RPMI7951 (cell line): ENCODE measurements at places on chromosomes 2 and 18. TPM values are rescaled to one million over a fixed set of nuclear protein-coding genes. Genes with fewer than 3 reads are reported as not detected.

- DNase-seq, result no peak
These were observed 59.5 kb downstream of the MERTK start for GRCh38 chr2:111957872-111958354.

GRCh38 chr2:62458671-62459081 lies 47.3 kb downstream of the TMEM17 start:
- no peak for DNase-seq

The FAM228B gene
- total RNA-seq, result 3.5 and 3.7 TPM in 2 replicates

DNA sequence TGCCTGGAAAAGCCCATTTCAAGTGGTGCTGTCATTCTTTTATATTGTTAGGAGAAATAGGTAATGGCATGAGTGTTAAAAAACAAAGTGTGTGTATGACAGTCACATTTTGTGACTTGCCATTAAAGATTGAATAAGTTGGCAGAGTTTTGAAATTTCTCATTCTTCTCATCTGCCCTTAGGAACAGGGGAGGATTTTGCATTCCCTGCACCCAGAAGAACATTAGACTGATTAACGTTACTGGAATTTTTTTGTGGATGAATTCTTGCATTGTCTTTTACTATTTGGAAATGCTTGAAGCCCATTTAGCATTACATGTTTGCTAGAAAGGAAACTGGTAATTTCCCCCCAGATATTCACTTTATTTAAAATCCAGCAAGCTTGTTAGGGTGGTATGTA lies 162.2 kb downstream of the BABAM2 start:
- peak; percentile 66 for DNase-seq

The CNTNAP5 gene
- total RNA-seq, result not detected in 2 replicates
